T-helper 9 cell (primary cell): ENCODE measurements at places on chromosomes 13 and 19.

- DNase-seq, result no peak
Observed at GRCh38 chr19:27735314-27735713, 1477.6 kb downstream of the UQCRFS1 start.

GRCh38 chr13:34749046-34749445 is 193.0 kb upstream of the NBEA start:
- DNase-seq, result no peak

- no peak for DNase-seq
Observed at GRCh38 chr19:49679771-49680413, 2.8 kb downstream of the PRMT1 start.

DNA sequence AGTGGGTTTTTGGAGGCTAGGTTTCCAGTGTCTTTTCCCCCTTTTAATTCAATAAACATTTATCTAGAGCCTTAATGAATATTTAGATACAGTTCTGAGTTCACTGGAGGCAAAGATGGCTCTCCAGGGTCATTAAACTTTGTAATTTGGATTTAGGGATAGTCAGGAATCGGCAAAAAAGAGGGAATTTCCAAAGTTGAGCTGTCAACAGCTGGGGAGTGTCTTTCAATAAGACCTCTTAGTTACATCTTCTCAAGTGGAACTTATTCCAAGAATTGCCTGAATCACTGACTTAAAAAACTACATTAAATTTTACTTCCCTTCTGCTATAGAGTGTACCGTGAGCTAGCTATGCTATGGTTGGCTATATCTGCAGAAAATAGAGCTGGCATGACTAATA is 2.0 kb downstream of the LRCH1 start:
- DNase-seq, result no peak

DNA sequence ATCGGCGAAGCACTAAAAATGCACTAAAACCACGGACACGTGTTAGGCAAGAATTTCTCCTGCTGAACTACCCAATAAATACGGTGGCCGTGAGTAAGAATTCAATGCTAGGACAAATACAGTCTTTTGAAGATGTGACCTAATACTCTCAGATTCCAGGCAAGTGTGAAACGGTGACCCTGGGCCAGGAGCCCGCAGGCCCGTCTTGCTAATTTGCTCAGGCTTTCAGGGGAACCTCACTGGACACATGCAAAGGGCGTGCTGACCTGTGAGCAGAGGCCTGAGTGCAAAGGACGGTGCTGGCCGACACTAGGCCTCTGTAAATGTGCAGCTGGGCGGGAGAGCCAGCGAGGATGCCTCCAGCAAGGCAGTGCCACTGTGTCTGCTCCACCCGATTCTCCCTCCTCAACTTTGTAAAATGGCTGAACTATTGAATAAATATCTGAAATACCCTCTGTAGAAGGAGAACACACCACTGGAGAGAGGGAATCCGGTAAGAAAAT is 70.1 kb downstream of the STK24 start:
- DNase-seq, result no peak
